HTR-8/SVneo (cell line): ENCODE measurements at places on chromosomes 2 and 18.

- no peak for DNase-seq
Observed at GRCh38 chr18:40019797-40020392, 1935.1 kb upstream of the PIK3C3 start.

- DNase-seq = no peak
Observed at GRCh38 chr2:109474319-109474825, 139.4 kb downstream of the SEPTIN10 start.

- no peak for DNase-seq
Observed at GRCh38 chr2:105329197-105329554, 359 bp downstream of the TGFBRAP1 start.

- DNase-seq = no peak
Observed at GRCh38 chr2:174535757-174536703, 49.2 kb upstream of the GPR155 start.

DNA sequence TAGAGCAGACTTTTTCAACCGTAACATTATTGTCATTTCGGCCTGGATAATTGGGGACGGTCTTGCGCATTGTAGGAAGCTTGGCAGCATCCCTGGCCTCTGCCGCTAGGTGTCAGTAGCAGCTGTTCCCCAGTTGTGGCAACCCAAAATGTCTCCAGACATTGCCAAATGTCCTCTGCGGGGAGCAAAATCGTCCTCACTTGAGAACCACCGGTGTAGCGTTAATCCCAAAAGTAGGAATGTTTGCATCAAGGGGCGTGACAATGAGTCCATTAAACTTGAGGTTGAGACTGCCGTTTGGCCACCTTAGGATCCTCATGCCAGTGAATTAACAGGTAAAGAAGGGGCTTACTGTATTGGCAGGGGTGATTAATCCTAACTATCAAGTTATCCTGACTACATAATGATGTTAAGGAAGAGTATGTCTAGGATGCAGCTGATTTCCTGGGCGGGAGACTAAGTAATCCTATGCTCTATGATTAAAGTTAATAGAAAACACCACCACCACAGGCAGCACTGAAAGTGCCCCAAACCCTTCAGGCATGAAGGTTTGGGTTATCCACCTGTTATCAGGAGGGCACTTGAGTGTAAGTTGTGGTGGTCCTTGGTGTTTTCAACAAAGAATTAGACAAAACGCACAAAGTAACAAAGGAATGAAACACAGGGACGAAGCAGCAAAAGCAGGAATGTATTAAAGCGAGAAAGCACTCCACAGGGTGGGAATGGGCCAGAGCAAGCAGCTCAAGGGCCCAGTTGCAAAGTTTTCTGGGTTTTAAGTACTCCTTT lies 4.9 kb upstream of the ZC3H8 start:
- peak; percentile 50 for DNase-seq
